Stimulated activated CD4-positive, alpha-beta T cell treated with anti-CD3 and anti-CD28 coated beads, Interleukin-1b, Interleukin-23, amount 100 ng/mL, for 1 hour (primary cell): ENCODE measurements at places on chromosomes 12 and 14.

- no peak for DNase-seq
Measured at GRCh38 chr12:85829391-85829790, 6.8 kb downstream of the RASSF9 start.

DNA sequence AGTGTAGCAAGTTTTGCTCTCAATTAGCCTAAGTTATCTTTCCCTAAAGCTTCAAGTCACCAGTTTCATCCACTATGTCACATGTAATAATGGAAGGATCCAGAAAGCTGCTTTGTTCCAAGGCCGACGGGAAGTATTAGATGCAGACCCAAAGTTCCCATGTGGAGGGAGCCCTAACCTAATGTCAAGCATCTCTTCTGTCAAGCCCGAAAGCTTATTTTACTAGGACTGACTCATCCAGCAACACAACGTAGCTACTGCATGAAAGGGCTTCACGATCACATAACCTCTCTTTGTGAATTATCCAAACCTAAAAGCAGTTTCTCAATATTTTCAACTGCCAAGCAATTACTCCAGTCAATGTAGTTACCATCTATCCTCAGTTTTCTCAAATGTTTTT lies 133.4 kb downstream of the SLC6A15 start:
- DNase-seq, result no peak

- no peak for DNase-seq
Measured at GRCh38 chr12:125169870-125170269, 104.6 kb downstream of the AACS start.

DNA sequence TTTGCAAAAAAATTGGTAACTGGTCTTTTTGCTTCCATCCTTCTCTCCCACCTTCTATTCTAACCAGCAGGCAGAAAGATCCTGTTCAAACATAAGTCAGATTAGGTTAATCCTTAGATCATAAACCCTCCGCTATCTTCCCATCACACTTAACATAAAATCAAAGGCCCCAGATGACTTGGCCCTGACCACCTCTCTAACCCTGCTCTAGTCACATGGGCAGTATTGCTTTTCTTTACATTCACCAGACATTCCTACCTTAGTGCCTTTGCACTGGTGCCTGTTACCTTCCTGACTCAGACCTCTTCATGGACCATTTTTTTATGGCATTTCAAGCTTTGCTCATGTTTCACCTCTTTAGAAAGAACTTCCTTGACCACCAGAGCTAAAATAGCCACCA lies 83.5 kb downstream of the NTF3 start:
- DNase-seq, result no peak

- no peak for DNase-seq
Measured at GRCh38 chr14:72439707-72440106, 454.2 kb downstream of the DPF3 start.

GRCh38 chr12:30308010-30308717 lies 387.5 kb downstream of the IPO8 start:
- DNase-seq, result no peak

DNA sequence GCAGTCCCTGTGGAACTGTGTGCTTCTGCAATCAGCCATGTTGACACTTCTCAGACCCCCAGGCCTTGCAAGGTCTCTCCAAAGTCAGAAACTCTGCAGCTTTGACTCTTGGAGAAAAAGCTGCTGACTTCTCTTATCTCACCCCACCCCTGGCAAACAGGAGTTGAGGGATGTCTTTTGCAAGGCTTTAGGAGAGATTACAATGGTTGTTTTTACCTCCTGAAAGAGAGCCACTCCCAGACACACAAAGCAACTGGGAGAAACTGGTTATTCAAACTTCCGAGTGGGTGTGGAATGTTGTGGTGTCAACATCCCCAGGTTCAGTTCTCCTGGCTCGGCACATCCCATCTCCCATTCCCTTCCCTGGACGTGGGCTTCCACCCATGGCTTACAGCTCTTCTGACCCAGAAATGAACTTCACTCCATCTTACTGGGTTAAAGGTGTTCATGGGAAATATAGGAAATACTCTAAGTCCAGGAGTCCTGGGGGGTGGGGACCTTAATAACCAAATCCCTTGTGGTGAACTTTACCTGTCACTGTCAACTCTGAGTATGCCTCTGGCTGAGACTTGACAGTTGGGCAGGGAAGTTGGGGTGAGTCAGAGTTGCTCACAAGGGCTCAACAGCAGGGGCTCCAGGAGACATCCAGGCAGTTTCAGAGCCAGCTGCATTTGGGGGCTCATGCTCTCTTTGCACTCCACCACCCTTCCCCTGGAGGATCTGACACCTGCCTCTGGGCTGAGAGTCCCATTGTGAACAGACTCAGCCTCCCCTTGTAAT lies 41.9 kb downstream of the CCDC177 start:
- DNase-seq, result no peak

- no peak for DNase-seq
Measured at GRCh38 chr12:28082096-28082495, 108.2 kb upstream of the CCDC91 start.

DNA sequence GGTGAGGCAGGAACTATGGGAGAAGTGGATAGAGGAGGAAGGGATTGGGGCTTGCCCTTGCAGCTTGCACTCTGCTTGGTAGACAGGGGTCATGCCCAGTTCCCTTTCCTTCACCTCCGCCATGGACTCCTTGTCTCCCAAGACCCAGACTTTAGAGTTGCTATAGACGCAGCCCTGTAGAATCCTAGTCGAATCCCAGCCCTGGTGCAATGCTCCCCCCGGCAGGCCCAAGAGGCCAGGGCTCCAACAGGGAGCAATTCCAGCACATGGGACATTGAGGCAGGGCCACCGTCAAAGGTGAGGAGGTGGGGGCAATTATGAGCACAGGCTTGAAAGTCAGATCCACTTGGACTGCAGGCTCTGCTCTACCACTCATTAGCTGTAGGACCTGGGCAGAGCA lies 29.5 kb upstream of the BCDIN3D start:
- no peak for DNase-seq

- DNase-seq, result no peak
Measured at GRCh38 chr14:68389943-68390342, 402.9 kb downstream of the ZFP36L1 start.

DNA sequence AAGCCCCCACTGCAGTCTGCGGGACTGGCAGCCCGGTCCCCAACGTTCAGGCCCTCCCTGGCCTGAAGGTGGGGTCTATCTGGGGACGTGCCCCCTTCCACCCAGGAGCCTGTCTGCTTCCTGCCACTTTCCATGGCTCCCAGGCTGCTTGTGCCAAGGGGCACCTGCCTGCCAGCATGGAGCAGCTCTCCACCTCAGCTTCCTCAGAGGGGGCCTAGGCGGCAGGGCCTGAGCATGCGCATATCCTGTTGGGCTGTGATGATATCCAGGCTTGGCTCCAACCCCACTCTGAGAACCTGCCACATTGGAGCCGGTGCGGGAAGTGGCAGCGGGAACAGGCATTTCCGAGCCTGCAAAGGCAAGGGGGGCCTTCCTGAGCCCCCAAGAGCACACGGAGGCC lies 57.4 kb downstream of the FUT8 start:
- no peak for DNase-seq

- DNase-seq, result no peak
Measured at GRCh38 chr14:34300882-34301734, 160.9 kb downstream of the SPTSSA start.

DNA sequence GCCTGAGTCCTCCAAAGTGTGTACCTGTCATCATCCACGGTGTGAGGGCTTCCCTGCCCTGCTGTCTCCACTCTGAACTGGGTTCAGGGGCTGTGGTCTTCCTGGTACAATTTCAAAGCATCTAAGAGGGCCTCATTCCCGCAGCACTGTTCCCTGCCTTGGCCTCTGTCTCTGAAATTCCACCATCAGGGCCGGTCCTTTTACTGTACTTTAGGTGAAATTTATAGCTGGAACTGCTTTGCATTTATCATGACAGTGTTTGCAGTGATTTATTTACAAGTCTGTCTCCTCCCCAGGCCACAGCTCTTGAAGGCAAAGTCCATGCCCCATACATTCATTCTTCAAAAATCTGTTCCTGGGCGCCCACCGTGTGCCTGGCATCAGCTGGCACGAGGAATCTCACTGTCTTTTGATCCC lies 36.9 kb upstream of the NCOR2 start:
- DNase-seq, result no peak

- no peak for DNase-seq
Measured at GRCh38 chr14:77241955-77242354, 29.1 kb downstream of the NGB start.

GRCh38 chr12:132551641-132552031 lies 58.7 kb downstream of the LRCOL1 start:
- no peak for DNase-seq

GRCh38 chr12:16385782-16386646 lies 38.6 kb downstream of the MGST1 start:
- no peak for DNase-seq

DNA sequence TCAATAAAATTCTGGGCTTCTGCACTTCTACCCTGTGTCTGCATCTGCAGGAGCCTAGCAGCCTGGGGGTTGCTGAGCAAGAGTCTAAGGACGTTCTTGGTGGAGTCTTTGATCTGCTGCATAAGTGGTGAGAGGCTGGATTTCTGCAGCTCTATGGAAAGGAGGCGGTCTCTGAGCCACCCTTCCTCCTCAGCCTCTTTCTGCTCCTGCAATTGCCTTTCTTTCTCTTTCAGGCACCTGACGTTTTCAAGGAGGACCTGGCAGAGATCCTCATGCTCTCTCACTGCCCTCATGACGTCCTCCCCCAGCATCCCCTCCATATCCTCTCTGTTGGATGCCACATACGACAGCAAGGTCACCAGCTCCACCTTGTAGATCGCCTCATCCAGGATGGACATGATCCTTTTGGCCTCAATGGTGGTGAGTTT lies 13.6 kb upstream of the TPCN1 start:
- DNase-seq, result no peak
